ENCODE measurements at places on chromosomes 2 and 18.

DNA sequence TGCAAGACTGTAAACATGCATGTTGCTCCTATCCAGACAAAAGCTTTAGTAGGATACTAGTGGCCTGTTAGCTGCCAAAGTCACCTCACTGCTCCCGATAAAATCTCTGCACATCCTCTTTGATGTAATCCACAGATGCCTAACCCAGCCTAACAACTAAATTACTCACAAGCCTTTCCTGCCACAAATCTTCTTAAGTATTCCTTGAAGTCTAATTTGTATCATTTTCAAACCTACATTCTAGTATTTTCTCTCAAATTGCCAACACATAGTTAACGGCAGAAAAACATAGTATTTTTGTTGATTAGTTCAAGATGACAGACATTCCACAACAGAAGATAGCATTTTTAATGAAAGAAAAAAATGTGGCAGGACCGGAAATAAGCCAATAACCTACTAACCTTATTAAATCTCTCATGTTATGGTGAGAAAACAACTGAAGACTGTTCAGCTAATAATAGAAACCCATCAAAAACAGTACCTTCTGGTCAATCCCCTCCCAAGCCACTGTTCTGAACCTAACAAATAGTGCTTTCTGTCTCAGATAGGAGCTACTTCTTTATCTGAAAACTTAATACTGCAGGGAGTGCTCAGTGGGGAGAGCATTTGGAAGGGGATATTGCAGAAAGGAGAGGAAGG lies at the start of gene MPP4:
TSS of gene MPP4 (minus strand) at position 57 of the 639 bp plus-strand sequence. CDS start 4,690 bp downstream, outside the sequence.
- DNase-seq, result no peak

DNA sequence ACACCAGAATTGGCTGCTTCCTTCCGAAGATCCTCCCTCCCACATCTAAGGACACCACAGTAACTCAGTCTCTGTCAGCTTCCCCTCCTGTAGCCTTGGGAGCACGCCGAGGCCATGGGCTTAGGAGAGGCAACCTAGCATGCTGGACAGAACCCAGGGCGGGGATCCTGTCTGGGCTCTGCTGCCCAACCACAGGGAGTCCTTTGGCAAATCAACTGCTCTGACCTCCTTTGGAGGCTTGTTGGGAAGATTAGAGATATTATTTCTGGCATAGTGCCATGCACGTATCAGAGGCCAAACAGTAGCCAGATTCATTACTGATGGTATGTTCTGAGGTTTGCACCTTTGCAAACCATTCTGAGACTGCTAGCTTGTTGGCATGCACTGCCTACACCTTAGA lies 262.7 kb upstream of the EPAS1 start:
- DNase-seq, result no peak

- no peak for DNase-seq
Measured at GRCh38 chr2:85178980-85179411, 45.8 kb downstream of the TCF7L1 start.

DNA sequence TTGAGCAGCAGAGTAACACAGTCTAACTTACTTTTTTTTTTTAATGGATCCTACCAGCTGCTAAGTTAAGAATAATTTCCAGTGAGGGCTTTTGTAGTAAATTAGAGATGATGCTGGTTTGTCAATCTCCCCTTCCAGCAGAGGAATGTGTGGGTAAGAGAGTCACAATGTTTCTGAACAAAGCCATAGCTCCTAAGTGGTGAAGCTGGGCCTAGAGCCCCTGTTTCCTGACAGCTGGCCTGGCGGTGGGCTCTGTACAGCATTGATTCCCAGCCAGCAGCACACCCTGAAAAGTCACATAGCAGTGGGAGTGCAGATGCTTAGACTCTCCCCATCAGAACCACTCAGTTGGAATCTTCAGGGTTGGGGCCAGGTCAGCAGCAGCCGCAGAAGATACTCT lies 24.4 kb downstream of the CAPG start:
- no peak for DNase-seq

- no peak for DNase-seq
Measured at GRCh38 chr2:53096351-53096750, 671.3 kb upstream of the CHAC2 start.

DNA sequence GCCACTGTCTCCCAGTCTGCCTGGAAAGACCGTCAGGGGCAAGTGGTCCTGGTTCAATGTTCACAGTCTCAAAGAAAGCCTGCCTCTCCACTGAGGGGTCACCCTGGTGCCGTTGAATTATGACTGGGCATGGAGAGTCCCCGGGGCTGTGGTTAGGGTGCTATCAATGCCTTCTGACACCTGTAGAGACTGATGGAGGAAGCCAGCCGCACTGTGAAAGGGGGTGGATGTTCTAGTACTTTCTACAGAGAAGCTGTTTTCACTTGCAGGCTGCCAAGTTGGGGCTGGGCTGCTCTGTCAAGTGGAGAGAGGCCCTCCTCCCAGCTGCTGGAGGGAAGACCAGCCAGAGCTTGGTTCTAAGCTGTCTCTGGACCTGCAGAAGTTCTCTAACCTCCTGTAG lies 80.5 kb downstream of the BCL2L11 start:
- DNase-seq, result no peak

DNA sequence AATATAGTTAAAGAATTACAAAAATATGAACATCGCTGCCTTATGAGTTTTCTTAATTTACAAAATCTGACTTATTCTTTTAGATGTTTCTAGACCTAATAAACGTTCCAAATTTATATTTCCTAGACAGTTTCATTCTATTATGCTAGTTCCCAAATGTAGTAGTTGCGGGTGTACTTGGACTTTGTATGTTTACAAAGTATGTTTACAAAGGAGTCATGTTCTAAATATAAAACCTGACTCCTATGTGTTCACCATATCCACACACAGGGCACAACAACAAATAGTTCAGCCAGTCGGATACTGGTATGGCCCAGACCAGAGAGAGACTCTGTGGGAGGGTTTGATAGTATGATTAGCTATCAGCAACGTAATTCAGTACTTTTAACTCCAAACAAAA lies 230.7 kb downstream of the KCNH7 start:
- DNase-seq, result no peak

DNA sequence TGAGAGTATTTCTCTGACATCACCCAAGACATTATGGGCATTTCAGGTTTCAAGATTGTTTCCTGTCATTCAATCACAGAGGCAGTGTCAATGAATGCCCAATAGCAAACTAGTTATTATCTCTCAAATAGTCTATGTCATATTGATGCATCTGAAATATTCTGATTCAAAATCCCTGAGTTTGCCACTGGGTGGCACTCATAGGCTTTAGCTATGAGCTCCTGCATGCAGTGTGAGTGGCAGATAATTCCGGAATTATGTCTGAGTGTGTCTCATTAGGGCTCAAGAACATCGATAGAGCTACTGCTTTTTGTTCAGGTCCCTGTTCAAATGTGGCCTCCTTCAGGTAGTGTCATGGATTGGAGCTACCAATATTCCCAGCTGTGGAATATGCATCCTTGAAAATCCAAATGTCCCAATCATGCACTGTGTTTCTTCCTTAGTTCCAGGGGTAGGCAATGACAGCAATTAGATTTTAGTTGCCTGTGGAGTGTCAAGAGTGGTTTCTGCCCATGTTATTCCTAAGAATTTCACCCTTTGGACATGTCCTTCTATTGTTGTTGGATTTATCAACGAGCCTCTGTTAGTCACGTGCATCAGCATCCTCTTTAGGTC lies 7.8 kb upstream of the OR6B3 start:
- peak; percentile 61 for DNase-seq

DNA sequence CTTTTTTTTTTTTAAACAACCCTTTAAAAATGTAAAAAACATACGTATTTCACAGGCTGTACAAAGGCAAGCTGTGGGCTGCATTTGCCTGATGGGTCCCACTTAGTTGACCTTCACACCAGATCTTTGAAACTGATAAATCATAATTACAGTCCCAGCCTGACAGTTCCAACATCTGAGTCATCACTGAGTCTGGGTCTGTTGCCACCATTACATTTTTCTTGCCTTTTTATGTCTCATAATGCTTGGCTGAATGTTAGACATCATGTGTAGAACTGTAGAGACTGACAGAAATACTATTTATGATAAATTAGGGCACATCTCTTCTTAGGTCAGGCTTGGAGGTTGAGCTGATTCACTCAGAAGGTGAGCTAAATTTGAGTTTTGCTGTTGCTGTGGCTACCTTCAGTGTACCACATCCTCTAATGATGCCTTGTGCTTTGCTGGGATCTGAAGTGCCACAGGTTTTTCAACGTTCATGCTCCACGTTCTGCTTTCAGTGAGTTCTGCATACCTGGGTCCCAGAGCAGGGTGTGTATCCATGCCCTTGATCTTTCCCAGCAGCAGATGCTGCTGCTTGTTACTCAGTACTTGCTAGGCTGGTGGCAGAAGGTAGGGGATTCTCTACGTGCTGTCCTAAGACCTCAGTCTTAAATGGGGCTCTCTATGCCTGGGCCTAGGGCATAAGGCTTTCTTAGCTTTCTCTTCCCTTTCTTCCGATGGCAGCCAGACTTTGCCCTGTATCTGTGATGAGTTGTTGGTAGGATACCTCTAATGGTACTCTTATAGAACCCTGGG lies 160.6 kb upstream of the SMAD7 start:
- no peak for DNase-seq

- no peak for DNase-seq
Measured at GRCh38 chr18:74233933-74234325, 57.8 kb downstream of the CYB5A start.

GRCh38 chr2:132605236-132606180 lies 64.5 kb downstream of the LYPD1 start:
- no peak for DNase-seq
